ENCODE measurements at places on chromosomes 7 and 10.

DNA sequence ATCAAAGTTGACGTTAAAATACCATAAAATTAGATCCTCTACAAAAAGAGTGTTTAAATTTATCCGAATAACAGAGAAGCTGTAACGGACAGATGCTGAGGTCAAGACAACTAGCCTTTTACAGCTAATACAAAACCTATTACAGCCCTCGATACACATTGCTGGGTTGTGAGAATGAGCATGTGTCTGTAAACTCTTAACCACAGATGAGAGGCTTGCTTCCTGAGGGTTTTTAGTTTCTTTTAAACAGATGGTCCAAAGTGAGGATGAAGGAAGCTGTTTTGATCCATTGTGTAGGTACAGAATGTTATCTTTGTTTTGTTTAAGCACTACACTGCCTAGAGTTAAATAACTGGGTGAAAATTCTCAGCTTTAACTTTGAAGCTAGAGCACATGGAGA lies 578.2 kb downstream of the PARD3 start:
- H3K4me3 ChIP-seq: no peak overlapping the region
- H3K4me1 ChIP-seq: no peaks in the 10 kb centered on the region
- H3K36me3 ChIP-seq: no peaks in the 10 kb centered on the region

DNA sequence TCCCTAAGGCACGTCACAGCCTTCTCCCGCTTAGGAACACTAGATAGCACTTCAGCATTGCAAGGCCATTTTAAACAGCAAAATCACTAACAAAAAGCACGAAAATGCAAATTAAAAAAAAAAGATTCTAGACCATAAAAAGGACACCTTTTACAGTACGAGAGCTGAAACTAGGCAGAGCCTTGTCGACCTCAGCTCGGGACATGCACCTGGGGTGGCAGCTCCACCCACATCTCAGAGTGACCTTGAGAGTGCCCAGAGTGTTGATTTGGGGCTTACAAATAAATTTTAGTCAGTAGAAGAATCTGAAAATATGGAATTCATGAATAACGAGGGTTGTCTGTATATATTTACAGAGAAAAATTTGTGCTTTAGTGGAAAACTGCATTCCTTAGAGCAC lies 1.1 kb downstream of the MRPS24 start:
- H3K36me3 ChIP-seq: peaks cover 8% of the 10 kb centered on the region
- no peak overlapping the region for H3K4me3 ChIP-seq
- H3K27me3 ChIP-seq: no peaks in the 10 kb centered on the region
- no peak for DNase-seq
- no peaks in the 10 kb centered on the region for H3K4me1 ChIP-seq

DNA sequence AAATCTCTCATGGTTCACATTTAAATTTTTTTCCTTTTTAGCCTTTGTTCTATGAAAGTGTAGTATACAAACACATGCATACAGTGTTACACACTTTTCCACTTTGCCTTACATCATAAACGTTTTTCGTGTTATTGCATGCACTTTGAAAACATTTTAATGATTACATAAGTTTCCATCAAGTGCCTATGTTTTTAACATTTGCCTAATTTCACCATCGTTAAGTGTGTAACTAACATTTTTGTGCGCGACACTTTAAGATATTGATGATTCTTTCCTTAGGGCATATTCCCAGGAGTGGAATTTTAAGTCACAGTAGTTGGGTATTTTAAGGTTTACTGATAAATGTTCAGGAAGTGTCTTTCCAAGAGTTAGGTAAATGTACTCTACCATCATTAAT lies 1.5 kb upstream of the FRAT2 start:
- no peak overlapping the region for H3K4me3 ChIP-seq
- no peaks in the 10 kb centered on the region for H3K36me3 ChIP-seq
- H3K27ac ChIP-seq: no peak overlapping the region
- H3K27me3 ChIP-seq: no peaks in the 10 kb centered on the region

- H3K36me3 ChIP-seq: no peaks in the 10 kb centered on the region
- no peak for DNase-seq
- H3K27ac ChIP-seq: no peak overlapping the region
- H3K4me1 ChIP-seq: peaks cover 4% of the 10 kb centered on the region
- H3K4me3 ChIP-seq: no peak overlapping the region
Measured at GRCh38 chr7:102291056-102291915, 4.6 kb downstream of the SH2B2 start.

- no peak overlapping the region for H3K27ac ChIP-seq
- H3K36me3 ChIP-seq: no peaks in the 10 kb centered on the region
- no peak for DNase-seq
- no peaks in the 10 kb centered on the region for H3K27me3 ChIP-seq
Measured at GRCh38 chr10:24009736-24010135, 199.2 kb upstream of the KIAA1217 start.

DNA sequence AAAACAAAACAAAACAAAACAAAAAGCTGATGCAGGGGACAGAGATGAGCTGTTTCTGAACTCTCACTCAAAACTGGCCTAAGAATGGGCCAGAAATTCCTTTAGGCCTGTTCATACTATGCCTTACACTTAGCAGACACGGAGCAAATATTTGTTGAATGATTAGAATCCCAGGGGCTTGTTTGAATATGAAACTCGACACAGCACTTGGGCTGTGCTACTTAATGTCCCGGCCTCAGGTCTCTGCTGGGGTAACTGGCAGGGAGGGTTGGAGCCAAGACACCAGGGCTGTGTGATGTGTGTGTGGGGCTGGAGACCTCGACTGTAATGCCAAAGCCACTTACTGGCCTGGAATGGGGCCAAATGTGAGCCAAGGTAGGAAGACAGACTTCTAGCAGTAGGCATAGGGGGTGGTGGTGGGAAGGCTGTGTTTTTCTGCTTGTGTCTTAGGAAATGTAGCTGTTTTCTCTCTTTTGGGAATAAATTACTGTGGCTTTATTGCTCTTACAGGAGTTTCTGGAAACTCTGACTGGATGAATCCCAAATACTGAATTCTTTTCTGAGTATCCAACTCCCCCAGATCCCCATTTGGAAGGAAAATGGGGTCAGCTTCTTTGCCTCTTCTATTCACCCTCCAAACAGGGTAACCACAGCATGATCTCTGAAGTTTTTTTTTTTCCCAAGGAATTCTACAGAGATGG lies 66.7 kb downstream of the EMX2 start:
- no peaks in the 10 kb centered on the region for H3K36me3 ChIP-seq
- H3K4me3 ChIP-seq: no peak overlapping the region
- H3K4me1 ChIP-seq: no peaks in the 10 kb centered on the region
- no peaks in the 10 kb centered on the region for H3K27me3 ChIP-seq
- no peak for DNase-seq

DNA sequence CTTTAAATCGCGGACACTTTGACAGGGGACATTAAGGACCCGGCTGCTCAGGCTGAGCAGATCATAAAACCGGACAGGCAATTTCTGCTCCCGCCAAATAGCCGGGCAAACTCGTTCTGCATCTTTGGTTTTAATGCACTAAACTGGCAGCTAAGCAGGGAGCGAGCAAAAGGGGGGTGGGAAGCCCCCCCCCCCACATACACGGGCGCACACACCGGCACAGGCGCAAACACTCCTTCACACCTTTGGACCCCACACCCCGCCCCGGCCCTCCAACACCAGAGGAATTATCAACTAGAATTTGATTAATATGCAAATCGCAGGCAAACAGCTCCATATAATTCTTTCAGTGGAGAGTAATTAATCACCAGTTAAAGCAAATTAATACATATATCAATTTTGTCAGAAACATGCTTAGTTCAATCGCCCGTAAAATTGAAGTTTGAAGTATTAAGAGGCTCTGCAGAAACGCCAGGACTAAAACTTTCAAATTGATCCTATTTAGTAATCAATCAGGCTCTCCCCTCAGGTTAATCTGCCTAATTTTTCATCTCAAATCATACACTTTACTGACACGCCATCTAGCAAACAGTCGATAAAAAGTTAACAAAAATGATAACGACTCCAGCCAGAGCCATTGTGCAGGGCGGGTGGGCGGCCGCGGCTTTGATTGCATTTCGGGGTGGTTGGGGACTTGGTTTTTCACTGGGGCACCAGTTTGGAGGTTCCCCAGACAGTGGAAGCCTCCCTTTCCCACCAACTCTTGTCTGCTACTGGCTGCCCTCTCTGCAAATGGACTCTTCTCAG lies 9.9 kb downstream of the LBX1 start:
- no peak overlapping the region for H3K27ac ChIP-seq
- H3K36me3 ChIP-seq: no peaks in the 10 kb centered on the region
- DNase-seq: no peak

DNA sequence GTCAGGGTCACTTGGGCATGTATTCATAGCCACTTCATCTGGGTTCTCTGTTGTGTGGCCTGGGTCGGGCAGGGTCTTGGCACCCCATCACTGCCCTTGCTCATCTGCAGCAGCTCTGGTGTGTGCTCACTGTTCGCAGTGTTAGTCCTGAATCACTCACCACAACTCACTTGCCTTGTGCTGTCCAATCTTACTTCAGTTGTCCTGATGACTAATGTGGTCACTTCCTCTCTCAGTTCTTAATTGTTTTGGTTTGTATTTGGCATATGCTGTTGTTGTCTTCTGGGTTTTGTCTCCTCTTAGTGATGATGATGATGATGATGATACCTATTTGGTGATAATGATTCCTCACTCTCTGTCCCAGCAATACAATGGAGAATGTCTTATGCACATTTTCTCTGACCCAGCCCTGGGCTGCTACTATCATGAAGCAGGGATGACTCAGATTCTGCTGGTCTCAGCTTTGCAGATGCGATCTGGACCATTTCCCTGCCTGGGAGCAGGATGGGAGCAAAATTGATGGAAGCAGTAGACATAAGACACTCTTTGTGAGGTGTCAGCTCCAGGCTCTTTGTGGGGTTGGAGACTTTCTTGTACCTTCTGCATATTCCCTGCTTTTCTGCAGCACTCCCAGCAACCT lies 17.0 kb downstream of the ADRA2A start:
- no peaks in the 10 kb centered on the region for H3K4me1 ChIP-seq
- H3K27ac ChIP-seq: no peak overlapping the region
- H3K36me3 ChIP-seq: no peaks in the 10 kb centered on the region
- H3K4me3 ChIP-seq: no peak overlapping the region
- H3K27me3 ChIP-seq: no peaks in the 10 kb centered on the region

- no peaks in the 10 kb centered on the region for H3K4me1 ChIP-seq
- DNase-seq: no peak
- H3K4me3 ChIP-seq: no peak overlapping the region
Measured at GRCh38 chr7:105896407-105896911, 20.1 kb upstream of the ATXN7L1 start.

DNA sequence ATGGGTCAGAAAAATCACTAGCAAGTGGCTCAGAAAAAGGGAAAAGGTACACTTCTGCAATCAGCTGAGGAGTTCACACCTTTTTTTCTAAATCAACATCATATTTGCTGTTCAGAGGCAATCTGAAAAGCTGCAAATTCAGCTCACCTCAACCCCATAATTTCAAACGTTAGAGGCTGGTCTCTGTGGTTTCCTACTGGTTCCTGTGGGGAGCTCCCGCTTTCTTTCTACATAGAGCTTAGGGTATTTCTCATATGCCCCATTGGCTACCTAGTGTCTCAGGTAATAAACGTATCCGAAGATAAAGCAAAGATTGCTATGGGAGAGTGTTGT lies 5.2 kb upstream of the ZNF22 start:
- no peaks in the 10 kb centered on the region for H3K27me3 ChIP-seq
- no peak for DNase-seq
- peaks cover 3% of the 10 kb centered on the region for H3K4me1 ChIP-seq
- no peaks in the 10 kb centered on the region for H3K36me3 ChIP-seq
- H3K4me3 ChIP-seq: no peak overlapping the region
- H3K27ac ChIP-seq: no peak overlapping the region

GRCh38 chr10:86953747-86954680 lies 3.4 kb downstream of the MMRN2 start:
- no peaks in the 10 kb centered on the region for H3K36me3 ChIP-seq
- no peaks in the 10 kb centered on the region for H3K27me3 ChIP-seq
- H3K4me1 ChIP-seq: peaks cover 29% of the 10 kb centered on the region
- peak; percentile 99 for DNase-seq
- H3K27ac ChIP-seq: peak overlapping the region; percentile 46

GRCh38 chr10:4053940-4054339 lies 268.9 kb upstream of the KLF6 start:
- H3K4me1 ChIP-seq: no peaks in the 10 kb centered on the region
- H3K4me3 ChIP-seq: no peak overlapping the region
- H3K27ac ChIP-seq: no peak overlapping the region

- H3K4me1 ChIP-seq: no peaks in the 10 kb centered on the region
- no peaks in the 10 kb centered on the region for H3K36me3 ChIP-seq
- H3K27me3 ChIP-seq: no peaks in the 10 kb centered on the region
- DNase-seq: no peak
Measured at GRCh38 chr7:128151635-128152034, 89.4 kb upstream of the LEP start.

DNA sequence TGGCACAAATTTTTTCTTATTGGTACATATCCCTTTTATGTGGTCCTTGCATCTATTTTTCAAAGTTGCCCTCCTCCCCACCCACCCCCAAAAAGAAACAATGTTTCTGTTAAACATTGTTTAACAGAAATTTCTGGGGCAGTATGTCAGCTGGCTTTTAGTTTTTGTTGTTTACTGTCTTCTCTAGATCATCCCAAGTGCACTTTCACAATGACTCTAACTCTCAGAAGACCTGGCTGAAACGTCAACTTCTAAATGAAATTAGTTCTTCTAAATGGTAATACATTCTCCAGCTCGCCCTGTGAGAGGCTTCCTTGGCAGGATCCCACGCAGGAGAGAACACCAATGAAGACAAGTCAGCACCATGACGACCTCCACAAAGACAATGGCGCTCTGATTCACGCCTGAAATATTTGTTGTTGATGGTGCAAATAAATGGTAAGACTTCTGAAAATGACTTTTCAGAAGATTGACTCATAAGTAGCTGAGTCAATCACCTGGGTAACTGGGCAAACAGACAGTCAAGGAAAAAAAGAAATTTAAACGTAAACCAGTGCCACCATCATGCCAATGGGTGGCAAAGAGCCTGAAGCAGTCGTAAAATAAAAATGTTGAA lies 293.7 kb downstream of the FZD1 start:
- no peaks in the 10 kb centered on the region for H3K36me3 ChIP-seq
- peaks cover 6% of the 10 kb centered on the region for H3K4me1 ChIP-seq
- H3K27ac ChIP-seq: no peak overlapping the region
- DNase-seq: no peak
- H3K27me3 ChIP-seq: no peaks in the 10 kb centered on the region

GRCh38 chr10:118209215-118209614 lies 132.9 kb downstream of the FAM204A start:
- no peaks in the 10 kb centered on the region for H3K4me1 ChIP-seq
- no peak for DNase-seq
- H3K36me3 ChIP-seq: no peaks in the 10 kb centered on the region
- no peak overlapping the region for H3K4me3 ChIP-seq

- H3K27ac ChIP-seq: no peak overlapping the region
- no peaks in the 10 kb centered on the region for H3K4me1 ChIP-seq
- no peaks in the 10 kb centered on the region for H3K27me3 ChIP-seq
- H3K36me3 ChIP-seq: no peaks in the 10 kb centered on the region
- no peak for DNase-seq
- H3K4me3 ChIP-seq: no peak overlapping the region
Measured at GRCh38 chr10:86657011-86657395, 2.7 kb downstream of the OPN4 start.

GRCh38 chr10:132548106-132548823 lies 10.7 kb downstream of the INPP5A start:
- H3K36me3 ChIP-seq: no peaks in the 10 kb centered on the region
- DNase-seq: no peak
- no peak overlapping the region for H3K4me3 ChIP-seq

GRCh38 chr7:82975811-82976468 lies 186.7 kb downstream of the PCLO start:
- H3K4me3 ChIP-seq: no peak overlapping the region
- H3K4me1 ChIP-seq: no peaks in the 10 kb centered on the region
- H3K36me3 ChIP-seq: no peaks in the 10 kb centered on the region
- DNase-seq: no peak
- no peak overlapping the region for H3K27ac ChIP-seq

- no peak for DNase-seq
- no peak overlapping the region for H3K4me3 ChIP-seq
- H3K27me3 ChIP-seq: no peaks in the 10 kb centered on the region
- H3K36me3 ChIP-seq: no peaks in the 10 kb centered on the region
- H3K27ac ChIP-seq: no peak overlapping the region
- no peaks in the 10 kb centered on the region for H3K4me1 ChIP-seq
Measured at GRCh38 chr7:55996856-55997500, 32.6 kb downstream of the NIPSNAP2 start.
